ENCODE measurements at places on chromosomes 6 and 20. TPM values are rescaled to one million over a fixed set of nuclear protein-coding genes. Genes with fewer than 3 reads are reported as not detected.

Gene SRMS
- total RNA-seq: not detected

Gene RARS2
- 50.4 TPM for total RNA-seq

Gene SGK2
- not detected for total RNA-seq

Gene TRIM15
- total RNA-seq: not detected

Gene C6orf47
- total RNA-seq: 21.1 TPM

Gene NR2E1
- total RNA-seq: 0.03 TPM

Gene PRND
- total RNA-seq: not detected

Gene PLA2G7
- not detected for total RNA-seq
